H9 (cell line): ENCODE measurements at places on chromosomes 1 and 21. TPM values are rescaled to one million over a fixed set of nuclear protein-coding genes. Genes with fewer than 3 reads are reported as not detected.
A peak's percentile ranks its signal among the peaks of the same experiment; 100 is the strongest.

DNA sequence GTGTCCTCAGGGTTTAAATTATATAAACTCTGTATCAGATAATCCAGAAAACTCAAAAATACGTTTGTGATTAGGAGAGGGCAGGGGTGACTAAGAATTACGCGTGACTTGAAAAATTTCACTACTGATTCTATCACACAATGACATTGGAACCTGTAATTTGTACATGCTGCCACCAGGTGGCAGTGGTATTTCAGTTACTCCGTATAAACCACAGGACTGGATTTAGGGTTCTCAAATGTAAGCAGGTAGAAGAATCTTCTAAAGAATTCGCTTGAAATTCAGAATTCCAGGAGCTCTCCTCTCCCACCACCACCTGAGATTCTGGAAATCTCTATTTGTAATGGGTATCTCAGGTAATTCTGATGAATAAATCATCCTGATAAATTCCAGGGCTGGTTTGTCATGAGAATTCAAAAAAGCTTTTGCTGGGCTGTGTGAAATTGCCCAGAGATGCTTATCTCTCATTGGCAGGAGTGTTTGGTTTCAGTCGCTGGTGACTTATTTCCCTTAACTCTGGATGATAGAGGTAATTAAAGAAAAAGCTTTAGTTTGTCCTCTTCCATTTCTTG is 1.7 kb upstream of the KRTAP7-1 start:
- peak; percentile 53 for DNase-seq

GRCh38 chr1:184532199-184532598 is 145.4 kb downstream of the C1orf21 start:
- DNase-seq = no peak

GRCh38 chr1:32733582-32734321 is 31.2 kb upstream of the SYNC start:
- no peak for DNase-seq

DNA sequence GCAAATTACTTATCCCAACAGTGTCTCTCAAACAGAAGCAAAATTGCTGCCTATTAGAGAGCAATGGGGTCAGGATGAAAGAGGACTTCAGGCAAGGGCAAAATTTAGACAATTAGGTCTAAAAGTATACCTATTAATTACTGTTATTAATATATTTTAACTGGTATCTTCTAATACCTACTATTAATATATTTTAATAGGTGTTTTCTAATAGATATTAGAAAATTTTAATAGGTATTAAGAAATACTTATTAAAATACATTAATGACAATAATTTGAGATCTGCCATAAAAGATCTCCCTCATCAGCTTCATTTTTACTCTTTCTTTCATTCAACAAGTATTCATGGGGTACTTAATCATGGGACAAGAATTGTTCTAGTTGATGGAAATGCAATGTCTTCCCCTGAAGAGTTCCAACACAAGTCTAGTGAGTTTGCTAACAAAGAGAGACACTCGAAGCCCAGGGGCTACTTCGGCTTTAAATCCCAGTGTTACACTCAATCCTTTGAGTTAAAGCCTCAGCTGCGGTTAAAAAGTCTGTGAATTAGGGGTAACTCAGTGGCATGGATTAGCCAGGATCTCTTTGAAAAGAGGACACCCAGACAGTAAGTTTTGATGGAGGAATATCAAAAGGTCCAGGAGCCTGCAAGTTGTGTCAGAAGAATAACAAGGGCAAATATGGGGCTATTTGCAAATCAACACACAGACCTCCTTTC is 44.1 kb downstream of the STYXL2 start:
- no peak for DNase-seq

GRCh38 chr1:115501476-115501875 is 140.3 kb upstream of the VANGL1 start:
- no peak for DNase-seq

DNA sequence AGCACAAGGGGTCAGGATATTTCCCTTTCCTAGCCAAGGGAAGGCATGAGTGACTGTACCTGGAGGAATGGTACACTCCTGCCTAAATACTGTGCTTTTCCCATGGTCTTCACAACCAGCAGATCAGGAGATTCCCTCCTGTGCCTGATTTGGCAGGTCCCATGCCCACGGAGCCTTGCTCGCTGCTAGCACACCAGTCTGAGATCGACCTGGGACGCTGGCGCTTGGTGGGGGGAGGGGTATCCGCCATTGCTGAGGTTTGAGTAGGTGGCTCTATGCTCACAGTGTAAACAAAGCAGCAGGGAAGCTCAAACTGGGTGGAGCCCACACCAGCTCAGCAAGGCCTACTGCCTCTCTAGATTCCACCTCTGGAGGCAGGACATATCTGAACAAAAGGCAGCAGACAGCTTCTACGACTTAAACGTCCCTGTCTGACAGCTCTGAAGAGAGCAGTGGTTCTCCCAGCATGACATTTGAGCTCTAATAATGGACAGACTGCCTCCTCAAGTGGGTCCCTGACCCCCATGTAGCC is 486.0 kb upstream of the CHRM3 start:
- DNase-seq = no peak

DNA sequence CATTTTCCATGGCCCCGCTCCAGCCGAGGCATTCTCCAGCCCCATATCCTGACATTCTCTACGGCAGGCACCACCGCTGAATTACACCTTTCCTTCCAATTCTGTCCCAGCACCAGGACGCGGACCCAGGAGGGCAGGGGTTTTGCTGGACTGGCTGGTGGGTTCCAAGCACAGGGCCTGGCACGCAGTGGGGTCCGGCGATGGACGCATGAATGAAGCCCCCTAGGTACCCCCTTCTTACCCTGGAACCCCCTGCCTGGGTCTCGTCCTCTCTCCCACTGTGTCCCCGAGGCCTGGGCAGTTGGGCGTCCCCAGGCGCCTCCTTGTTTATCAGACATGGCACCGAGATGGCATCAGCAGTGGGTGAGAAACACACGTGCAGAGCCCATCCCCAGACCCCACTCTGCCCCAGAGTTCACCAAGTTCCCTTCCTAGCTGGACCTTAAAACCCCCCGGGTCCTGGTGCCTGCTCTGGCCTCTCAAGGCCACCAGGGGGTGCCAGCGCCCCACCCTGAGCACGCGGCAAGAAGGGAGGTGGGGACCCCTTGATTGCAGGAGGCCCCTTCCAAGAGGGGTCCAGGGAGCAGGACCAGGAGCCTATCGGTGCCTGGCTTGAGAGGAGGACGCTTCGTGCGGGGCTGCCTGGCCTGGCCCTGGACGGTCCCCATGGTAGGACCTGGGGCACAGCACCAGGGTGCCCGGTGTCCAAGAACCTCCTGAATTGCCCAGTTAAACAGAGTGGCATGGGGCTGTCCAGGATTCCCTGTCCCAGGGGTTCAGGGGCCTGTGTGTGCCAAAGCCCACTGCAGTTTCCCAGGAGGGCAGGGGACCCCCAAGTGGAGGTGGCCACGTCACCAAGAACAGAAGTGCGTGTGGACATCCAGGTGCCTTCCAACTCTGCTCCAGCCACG is 46.1 kb downstream of the MEGF6 start:
- DNase-seq = peak; percentile 69

DNA sequence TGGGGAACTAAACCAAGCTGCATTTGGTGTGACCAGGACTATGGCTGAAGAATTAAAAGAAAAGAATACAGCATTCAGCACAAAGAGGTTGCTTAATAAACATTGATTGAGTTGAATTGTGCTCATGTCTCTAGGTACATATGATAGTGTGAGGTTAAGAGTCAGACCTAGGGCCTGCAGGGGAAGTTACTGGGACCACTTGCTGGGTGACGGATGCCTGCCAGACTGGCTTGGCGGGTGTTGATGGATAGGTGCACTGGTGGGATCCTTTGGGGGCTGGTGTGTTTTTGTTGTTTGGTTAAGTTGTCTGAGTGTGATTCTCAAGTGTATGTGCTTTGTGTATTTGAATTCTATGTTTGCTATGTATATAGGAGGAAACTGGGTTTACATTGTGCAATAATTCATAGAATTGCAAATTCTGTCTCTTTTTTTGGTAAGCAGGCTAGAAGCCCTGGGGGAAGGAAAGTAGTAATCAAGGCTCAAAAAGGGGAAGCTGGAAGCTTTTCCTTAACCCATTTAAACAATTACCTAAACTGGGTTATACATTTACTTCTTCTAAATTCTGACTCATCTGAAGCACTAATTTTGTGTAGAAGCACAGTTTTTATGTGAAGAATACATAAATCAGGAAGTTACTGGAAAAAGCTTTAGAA is 1.8 kb downstream of the CD101 start:
- DNase-seq = no peak

- no peak for DNase-seq
Observed at GRCh38 chr21:41888749-41889376, 9.7 kb upstream of the PRDM15 start.

- DNase-seq = no peak
Observed at GRCh38 chr1:67647036-67647798, 37.8 kb upstream of the GADD45A start.

GRCh38 chr1:182101415-182102042 is 40.0 kb upstream of the ZNF648 start:
- peak; percentile 98 for DNase-seq

- DNase-seq = no peak
Observed at GRCh38 chr1:211975152-211975941, 60.0 kb downstream of the INTS7 start.

DNA sequence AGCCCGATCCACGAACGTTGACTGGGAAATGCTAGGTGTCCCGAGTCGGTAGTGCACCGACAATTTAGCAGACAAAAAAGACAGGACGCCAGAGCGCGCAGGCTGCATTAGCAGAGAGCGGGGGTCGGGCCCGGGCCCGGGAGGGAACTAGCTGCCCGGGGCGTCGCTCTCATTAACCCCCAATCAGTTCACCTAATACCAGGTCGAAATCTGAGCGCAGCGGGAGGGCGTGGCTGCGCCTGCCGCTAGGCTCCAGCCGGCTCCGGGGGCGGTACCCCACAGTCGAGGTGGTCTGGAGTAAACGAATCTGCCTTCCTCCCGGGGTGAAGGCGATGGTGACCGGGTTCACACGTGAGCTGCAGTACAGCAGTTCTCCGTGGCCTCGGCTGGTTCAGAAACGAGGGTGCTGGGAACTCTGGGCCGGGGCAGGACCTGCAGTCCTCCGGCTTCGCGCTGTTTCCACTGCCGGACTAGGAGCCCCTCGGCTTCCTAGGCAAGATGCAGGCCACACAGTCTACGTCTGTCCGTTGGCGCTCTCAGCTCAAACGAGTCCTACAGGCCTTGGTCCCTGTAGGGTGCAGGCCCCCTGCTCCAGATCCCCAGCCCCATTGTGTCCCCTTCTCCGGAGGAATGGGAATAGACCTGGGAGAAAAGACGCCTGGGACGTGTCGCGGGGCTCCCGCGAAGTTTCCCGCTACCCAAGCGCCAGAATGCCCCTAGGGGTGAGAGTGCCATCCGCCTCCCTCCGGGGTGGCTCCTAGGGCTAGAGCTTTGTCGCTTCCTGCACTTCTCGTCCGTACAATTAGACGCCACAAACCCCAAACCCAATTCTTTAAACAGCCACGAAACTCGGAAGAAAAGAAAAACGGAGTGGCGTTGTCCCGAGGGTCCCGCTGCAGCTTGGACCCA is 2.0 kb downstream of the GFI1 start:
- peak; percentile 63 for DNase-seq

DNA sequence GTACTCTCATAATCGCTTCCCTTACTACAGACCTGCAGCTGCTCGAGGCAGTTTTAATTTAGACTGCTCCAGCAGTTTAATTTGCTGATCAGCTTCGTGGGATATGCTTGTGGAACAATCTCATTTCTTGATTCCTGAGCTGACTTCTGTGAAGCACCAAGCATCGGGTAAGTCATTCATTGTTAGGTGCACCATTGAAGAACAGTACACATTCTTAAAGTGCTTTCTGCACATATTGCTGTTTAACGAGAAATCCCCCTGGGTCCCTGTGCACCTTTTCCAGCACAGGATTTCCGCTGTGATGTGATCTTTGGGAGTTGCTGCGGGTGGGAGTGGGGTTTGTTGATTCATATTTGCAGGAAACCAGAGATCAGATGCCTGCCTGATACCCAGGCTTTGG is 9.1 kb downstream of the GALNT2 start:
- DNase-seq = no peak

Gene DMRTA2
- total RNA-seq = 0.07 and 0.11 TPM in 2 replicates
